Activated CD4-positive, alpha-beta T cell treated with anti-CD3 and anti-CD28 coated beads for 24 hours (primary cell): ENCODE measurements at places on chromosomes 5 and 9.

- DNase-seq: no peak
Observed at GRCh38 chr9:108606401-108606800, 249.4 kb downstream of the ACTL7B start.

DNA sequence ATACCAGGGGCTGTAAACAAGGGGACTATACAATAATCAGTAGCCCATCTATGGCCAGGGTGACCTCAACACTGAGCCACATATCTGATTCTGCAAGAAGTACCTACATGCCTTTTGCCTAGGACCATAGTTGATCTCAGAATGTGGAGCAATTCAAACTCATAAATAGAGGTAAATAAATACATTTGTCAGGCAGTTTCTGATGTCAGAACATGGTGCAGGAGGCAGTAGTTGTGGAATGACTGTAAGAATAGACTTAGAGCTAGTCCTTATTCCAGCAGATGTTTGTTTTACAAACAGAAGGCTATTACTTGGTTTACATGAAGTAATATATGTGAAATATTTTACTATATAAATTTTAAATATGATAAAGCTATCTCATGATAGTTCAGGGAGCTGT, 330.7 kb upstream of the DAB2 start:
- DNase-seq: no peak

GRCh38 chr9:109914280-109915027, 134.5 kb downstream of the PALM2AKAP2 start:
- no peak for DNase-seq

GRCh38 chr5:2006971-2007291, 124.2 kb upstream of the IRX4 start:
- DNase-seq: no peak

- DNase-seq: no peak
Observed at GRCh38 chr9:84570482-84571154, 98.9 kb upstream of the NTRK2 start.
